ENCODE measurements at places on chromosomes 11 and 22.

GRCh38 chr22:19043121-19044085 lies 78.8 kb downstream of the DGCR2 start:
- no peak for DNase-seq

GRCh38 chr11:36452961-36453360 lies 57.1 kb downstream of the TRAF6 start:
- no peak for DNase-seq

- no peak for DNase-seq
Observed at GRCh38 chr22:47476231-47476630, 713.8 kb downstream of the TBC1D22A start.

DNA sequence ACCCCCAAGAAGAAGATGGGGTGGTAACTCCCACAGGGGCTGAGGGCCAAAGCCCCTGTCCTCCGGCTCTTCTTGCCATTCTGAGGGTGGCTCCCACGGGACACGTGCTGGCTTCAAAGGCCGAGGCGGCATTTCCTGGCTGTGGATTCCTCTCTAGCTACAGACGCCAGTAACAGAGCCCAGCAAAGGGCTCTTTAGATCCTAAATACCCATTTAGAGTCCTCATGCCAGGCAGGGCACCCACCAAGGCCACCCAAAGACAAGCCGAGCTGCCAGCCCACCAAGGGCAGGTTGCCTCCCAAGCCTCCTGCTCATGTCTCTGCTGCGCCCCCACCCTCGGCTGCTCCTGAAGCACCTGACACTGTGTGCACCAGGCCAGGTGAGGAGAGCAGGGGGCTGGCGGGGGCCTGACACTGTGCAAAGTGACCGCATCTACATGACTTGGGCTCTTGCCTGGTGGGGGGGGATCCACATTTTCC lies 5.7 kb downstream of the LRFN4 start:
- no peak for DNase-seq

GRCh38 chr11:28400331-28401100 lies 292.3 kb downstream of the METTL15 start:
- DNase-seq = no peak

DNA sequence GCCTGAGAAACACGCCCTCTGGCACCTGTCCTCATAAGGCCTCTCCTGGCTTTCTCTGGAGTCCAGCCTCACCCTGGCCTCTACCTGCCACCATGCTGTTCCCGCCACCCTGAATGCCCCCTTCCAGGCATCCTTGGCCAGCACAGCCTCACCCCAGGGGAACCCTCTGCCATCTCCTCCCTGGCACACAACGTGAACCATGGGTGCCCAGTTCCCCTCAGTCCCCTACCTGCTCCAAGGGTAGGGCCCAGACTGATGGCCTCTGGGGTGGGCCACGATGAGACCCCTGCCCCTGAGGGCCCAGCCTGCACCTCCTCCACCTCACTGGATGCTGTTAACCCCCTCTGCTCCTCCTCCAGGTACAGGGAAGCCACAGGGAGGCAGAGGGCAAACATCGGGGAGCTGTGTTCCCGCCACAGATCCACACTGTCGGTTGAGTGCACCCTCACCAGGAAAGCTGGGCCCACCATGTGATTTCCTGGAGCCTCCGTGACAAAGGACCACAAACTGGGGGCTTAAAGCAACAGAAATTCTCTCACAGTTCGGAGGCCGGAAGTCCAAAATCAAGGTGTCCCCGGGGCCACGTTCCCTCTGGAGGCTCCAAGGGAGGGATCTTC lies 169.6 kb downstream of the BRD1 start:
- no peak for DNase-seq

DNA sequence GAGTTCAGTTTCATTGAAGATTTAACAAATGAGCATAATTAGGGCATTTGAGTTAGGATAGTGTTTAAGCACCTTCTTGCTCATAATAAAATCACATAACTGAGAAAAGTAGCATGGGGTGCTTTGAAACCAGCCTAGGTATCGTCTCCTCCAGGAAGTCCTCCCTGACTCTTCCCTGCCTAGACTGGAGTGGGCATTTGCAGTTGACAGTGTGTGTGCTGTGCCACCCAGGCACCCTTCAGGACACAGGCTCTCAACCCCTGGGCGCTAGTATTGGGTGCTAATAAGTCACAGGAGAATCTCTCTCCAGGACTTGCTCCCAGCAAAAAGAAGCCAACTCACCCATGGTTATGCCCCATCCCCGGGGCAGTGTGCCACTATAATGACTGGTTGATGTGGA lies 584.1 kb downstream of the INSC start:
- DNase-seq = no peak

DNA sequence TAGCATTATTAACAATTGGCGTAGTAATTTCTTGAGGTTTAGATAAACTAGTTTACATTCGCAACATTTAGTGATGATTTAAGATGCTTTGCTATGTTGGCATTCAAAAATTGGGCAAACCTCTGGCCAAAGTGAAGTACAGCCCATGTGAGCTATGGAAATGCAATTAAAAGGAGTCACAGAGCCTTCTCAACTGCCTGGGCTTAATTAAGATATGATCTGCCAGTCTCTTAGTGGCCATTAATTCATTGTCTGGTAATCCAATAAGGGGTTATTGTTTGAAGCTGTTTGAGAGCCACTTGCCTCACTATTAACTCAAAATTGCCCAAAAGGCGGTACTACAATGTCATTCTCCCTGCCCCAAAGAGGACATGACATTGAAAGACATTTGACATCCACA lies 608.9 kb downstream of the NTM start:
- no peak for DNase-seq

- DNase-seq = no peak
Observed at GRCh38 chr22:44229809-44230208, 49.1 kb downstream of the PARVG start.

DNA sequence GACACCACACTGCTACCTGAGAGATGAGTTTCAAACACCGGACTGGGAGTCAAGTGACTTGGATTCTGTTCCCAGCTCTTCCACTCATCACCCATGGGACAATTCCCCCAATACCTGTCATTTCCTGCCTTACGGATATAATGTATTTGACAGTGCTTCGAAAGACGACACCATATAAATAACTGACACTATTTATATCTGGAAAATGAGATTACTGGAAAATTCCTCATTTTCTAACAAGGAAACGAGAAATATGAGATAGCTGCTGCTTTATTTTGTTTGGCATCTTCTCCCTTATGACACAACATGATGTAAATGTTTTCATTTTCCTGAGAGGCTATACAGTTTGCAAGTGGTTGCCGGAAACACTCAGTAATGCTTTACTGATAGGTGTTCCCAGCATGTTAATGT lies 8.6 kb downstream of the HSCB start:
- DNase-seq = no peak

GRCh38 chr11:123314972-123315371 lies 115.1 kb upstream of the GRAMD1B start:
- DNase-seq = no peak

DNA sequence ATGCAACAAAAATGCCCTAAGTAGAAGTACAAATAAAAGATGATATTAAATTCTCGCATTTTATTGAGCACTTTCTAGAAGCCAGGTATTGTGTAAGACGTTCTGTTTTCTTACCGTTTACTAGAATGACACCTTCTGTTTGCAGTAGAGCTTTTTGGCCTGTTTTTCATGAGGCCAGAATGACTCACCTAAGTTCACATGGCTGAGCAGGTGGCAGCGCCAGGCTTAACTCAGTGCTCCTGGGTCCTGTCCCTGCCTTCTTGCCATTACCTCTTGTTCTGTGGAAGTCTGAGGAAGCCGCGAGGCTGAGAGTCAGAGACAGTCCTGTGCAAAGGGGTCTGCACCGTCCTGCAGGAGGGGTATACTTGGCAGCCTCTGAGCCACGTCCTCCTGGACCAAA lies 113.8 kb downstream of the ATXN10 start:
- no peak for DNase-seq

DNA sequence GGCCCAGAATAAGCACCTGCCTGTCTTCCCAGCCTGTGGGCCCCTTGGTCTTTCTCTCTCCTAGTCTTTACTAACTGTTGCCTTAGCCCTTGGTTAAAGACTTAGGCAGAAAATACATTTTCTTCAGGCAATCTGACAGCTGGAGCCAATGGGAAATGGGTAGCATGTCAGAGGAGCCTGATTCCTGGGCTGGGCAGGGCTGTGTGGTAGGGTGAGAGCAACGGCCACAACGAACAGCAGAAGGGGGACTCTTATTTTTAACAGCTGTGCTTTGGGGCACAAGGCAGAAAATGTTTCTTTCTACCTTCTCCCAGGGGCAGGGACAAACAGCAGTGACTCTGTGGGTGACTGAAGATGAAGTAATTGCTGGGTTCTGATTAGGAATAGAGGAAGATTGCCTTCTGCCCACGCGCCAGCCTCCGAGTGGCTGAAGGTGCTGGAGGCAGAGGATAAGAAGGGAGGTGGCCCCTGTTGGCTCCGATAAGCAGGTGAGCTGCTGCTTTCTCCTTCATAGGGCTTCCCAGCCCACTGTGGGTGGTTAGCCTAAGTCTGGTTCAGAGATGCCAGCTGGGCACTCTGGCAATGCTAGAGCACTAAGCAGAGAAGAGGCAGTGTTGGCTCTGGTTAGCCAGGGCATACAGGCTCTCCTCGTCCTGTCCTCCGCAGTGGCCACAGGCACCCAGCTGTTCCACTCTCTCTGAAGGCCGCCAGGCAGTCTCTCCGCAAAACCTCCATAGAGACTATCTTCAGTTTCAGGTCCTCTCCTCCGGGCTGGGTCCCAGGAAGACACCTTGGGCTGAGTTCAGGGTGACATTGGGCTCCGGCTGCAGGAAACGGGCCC lies 1.5 kb downstream of the YPEL4 start:
- no peak for DNase-seq

DNA sequence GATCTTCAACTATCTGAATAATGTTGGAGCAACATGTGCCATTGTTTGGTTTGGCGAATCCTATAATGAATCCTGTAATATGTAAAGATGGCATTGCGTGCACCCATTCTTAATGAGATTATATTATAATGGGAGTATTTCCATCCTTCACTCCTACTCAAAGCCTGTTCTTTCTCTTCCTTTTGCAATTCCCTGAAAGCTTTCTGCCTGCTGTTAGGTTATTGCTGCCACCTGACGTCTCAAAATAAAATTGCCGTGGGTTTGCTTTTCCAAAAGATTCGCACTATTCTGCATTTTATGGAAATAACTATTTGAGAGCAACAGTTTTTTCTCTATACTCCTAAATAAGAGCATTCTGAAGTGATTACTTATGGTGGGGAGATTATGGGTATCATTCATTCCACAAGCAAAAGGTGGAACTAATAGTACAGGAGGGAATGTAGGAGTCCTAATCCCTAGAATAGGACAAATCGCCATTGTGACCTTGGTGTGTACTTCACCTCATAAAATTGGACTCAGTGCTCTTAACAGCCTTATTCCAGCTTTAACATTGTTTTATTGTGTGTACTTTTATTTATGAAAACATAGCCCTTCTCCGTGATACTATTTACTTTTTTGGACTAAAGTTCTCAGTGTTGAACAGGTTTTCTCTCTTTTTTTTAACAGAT lies 69.6 kb upstream of the ALKBH3 start:
- no peak for DNase-seq

DNA sequence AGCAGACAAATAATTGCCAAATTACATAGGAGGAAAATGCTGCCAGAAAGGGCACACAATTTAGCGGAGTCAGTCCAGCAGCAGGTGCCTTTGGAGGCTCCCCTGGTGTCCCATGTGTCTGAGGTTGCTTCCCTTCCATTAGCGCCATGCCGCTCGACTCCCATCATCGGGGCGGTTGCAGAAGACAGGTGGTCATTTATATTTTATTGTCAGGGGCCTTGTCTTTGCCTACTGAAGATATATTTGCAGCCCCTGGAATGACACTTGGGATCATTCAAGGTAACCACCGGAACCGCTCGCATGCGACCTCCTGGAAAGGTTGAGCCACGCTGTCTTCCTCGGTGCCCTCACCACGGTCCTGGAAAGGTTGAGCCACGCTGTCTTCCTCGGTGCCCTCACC lies 298.3 kb downstream of the TBC1D22A start:
- DNase-seq = no peak

DNA sequence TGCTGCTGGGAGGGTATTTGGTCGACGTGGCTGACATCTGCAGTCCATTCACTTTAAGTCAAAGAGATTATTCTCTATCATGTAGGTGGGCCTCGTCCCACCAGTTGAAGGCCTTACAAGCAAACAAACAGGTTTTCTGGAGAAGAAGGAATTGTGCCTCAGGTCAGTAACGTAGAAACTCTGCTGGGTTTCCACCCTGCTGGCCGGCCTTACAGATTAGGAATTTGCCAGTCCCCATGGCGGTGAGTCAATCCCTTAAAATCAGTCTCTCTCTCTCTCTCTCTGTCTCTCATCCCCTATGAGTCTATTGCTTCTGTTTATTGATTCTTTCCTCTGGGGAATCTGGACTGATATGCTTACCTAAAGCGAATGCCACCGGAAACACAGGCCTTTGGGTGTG lies 75.4 kb upstream of the FGF3 start:
- DNase-seq = no peak

- DNase-seq = no peak
Observed at GRCh38 chr11:3613998-3614741, 27.6 kb downstream of the ART5 start.

DNA sequence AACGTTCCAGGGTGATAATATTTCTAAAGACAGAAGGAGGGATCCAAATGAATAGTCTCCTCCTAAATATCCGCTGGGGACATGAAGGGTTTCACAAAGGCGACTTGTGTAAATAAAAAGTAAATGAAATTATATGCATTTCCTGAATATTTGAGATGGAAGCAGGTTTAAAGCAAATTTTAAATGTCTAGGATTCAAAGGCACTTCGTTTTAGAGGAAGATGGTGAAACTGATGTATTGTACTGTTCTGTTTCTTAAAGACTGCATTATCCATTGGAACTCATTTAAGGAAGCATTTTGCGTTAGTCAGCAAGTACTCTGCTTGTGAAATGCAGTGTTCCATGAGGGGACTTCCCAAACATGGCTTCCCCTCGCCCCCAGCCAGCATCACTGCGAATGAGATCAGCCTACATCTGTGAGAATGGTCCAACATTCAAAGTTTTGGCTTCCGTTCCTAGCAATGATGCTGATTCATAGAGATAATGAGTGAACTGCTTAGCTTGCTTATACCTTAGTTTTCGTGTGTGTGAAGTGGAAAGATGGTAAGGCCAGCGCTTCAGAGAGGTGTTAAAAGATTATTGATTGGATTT lies 1.5 kb downstream of the RAB39A start:
- no peak for DNase-seq

GRCh38 chr22:30048681-30049080 lies 31.6 kb upstream of the HORMAD2 start:
- no peak for DNase-seq

GRCh38 chr11:117172724-117173421 lies 5.7 kb upstream of the SIDT2 start:
- no peak for DNase-seq

DNA sequence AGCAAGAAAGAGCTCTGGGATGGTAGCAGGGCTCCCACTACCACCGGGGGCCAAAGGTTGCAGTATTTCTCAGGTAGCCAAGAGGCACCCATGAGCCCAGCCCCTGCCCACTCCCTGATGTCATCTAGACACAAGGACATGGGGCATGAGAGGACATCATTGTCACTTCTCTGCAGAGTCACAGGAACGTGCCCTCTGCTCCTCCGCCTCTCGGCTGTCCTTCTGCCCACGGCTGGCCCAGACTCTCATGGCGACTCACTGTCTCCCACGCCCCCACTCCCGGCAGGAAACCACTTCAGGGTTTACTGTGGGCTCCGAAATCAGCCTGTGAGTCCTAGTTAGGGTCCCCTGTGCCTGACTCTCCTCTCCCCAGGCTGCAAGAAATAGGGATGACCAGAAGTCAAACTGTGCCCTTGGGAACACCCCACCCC lies 1.8 kb upstream of the GAL start:
- DNase-seq = no peak

- no peak for DNase-seq
Observed at GRCh38 chr11:108713076-108713790, 48.4 kb downstream of the DDX10 start.

- no peak for DNase-seq
Observed at GRCh38 chr11:117444711-117445658, 117.3 kb downstream of the CEP164 start.
